ENCODE measurements at places on chromosomes 1 and 21. TPM values are rescaled to one million over a fixed set of nuclear protein-coding genes. Genes with fewer than 3 reads are reported as not detected.

The CENPF gene
- polyA plus RNA-seq = 75.1 TPM

DNA sequence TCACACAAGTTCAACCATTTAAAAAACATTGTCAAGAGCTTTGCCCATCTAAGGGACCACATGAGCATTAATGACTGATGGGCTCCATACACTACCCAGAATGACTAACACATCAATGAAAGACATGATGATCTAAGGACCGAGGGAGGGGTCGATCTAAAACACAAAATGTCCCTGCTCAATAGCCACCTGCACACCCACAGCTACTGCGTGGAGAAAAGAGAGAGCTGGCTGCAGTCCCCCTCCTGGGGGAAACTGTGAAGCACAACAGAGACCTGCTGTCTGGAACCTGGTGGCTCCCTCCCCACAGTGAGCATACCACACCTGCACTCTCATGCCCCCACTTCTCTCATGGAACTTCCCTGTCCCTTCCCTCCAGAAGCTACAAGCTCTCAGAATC is 130.1 kb upstream of the ERG start:
- H3K4me3 ChIP-seq = no peak overlapping the region
- H3K36me3 ChIP-seq = no peaks in the 10 kb centered on the region
- no peak for DNase-seq
- no peak overlapping the region for H3K27ac ChIP-seq

The TMCC2 gene
- polyA plus RNA-seq = 9.0 TPM

DNA sequence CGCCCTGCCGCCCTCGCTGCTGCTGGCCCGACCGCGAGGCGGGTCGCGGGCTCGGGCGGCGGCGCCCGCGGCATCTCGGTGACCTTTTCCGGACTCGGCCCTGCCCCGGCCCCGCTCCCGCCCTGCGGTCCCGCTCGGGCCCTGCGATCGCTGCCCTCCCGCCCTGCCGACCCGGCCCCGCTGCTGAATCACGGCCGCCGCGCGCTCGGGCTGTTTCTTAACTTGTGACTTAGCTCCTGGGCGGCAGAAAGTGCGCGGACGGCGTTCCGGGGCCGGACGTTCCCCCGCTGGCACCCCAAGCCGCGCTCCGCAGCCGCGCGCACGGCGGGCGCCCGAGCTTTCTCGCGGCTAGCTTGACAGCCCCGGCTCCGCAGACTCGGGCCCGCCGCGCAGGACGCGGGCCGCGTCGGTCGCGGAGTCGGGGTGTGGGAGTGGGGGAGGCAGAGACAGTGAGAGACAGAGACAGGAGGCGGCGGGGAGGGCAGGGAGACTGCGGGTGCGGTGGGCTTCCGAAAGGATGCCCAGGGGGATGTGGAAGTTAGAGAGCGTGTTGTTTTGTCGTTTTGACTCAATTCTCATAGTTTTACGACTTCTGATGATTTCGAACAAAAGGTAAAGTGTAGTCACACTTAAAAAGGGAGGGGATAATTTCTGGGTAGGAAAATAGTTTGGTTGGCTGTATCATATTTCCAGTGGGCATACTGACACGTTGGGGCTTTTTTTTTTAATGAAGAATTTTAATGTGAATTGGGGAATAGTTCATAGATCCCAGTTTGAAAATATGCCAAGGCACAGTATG is 49.8 kb downstream of the PRDM2 start:
- H3K27ac ChIP-seq = peak overlapping the region; percentile 77
- H3K4me1 ChIP-seq = peaks cover 18% of the 10 kb centered on the region
- H3K4me3 ChIP-seq = peak overlapping the region; percentile 63
- no peaks in the 10 kb centered on the region for H3K36me3 ChIP-seq
- H3K27me3 ChIP-seq = no peaks in the 10 kb centered on the region

DNA sequence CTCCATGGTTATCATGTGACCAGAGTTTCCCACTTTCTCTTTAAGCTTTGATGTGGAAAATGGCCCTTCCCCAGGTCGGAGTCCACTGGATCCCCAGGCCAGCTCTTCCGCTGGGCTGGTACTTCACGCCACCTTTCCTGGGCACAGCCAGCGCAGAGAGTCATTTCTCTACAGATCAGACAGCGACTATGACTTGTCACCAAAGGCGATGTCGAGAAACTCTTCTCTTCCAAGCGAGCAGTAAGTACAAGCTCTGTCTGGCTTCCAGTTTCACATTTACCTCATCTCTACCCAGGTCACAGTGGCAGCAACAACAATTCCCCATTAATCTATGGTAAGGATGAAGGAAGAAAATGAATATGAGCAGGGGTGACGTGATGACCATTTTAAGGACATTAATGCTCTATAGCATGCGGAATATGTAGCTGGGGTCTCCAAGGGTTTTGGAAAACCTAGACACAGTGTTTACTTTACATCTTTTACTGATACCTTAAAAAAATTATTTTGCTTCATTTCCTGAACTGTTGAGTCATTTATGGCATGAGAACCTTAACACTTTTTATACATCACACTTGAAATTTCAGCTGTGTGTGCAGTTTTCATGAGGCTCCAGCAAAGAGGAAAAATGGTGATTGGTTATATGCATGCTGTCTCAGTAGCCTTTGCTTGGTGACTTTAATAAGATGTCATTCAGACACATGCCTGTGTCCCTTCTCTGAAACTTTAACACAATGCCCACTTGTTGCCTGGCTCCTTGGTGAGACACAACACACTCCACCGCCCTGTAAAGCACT is 286.3 kb upstream of the SGIP1 start:
- no peaks in the 10 kb centered on the region for H3K4me1 ChIP-seq
- DNase-seq = no peak
- H3K27ac ChIP-seq = no peak overlapping the region

- H3K4me3 ChIP-seq = no peak overlapping the region
- peaks cover 7% of the 10 kb centered on the region for H3K4me1 ChIP-seq
- H3K27me3 ChIP-seq = no peaks in the 10 kb centered on the region
- no peak for DNase-seq
- H3K36me3 ChIP-seq = no peaks in the 10 kb centered on the region
These were observed 78.0 kb upstream of the ZNF648 start for GRCh38 chr1:182139496-182139895.

The TMEM269 gene
- polyA plus RNA-seq = 0.99 TPM

The PACC1 gene
- polyA plus RNA-seq = 9.6 TPM

DNA sequence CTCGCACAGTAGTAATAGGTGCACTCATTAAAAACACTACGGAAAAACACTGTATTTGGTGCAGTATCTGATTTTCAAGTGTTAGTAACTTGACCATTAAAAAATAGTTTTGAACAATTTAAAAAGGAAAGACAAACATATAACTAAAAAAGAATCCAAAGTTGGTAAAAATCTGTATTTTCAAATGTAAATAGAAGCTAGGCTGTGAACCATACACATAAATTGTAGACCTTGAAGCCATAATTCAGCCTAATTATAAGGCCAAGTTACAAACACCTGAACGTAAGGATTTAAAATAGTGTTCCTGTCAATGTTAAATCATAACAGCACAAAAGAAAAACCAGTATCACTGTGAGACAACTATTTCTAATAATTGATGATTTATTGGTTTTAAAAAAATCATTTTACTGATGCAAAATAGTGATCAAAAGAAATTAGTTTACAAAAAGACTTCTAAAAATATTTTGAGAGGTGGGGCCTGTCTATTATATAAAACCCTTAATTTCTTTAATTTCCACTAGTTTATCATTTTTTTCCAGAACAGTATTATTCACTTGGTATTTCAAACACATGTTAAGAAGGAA is 4.5 kb downstream of the IRF2BP2 start:
- no peaks in the 10 kb centered on the region for H3K27me3 ChIP-seq
- peaks cover 32% of the 10 kb centered on the region for H3K4me1 ChIP-seq
- H3K27ac ChIP-seq = peak overlapping the region; percentile 98
- H3K4me3 ChIP-seq = peak overlapping the region; percentile 95

DNA sequence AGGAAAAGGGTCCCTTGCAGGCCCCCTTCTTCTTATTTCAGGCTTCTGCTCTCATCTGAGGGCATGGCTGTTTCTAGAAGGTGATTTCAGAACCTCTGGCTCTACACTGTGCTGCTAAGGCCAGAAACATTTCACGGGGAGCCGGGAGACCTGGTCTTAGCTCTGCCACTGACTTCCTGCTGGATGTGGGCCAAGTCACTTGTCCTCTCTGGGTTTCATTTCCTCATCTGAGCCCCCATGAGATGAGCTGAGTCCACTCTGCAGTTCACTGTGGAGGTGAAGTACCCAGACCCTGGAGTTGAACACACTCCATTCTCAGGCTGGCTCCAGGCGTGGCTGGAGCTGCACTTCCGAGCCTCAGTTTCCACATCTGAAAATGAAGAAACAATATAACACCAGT is 2.1 kb downstream of the PADI1 start:
- peak; percentile 28 for DNase-seq
- no peak overlapping the region for H3K27ac ChIP-seq

DNA sequence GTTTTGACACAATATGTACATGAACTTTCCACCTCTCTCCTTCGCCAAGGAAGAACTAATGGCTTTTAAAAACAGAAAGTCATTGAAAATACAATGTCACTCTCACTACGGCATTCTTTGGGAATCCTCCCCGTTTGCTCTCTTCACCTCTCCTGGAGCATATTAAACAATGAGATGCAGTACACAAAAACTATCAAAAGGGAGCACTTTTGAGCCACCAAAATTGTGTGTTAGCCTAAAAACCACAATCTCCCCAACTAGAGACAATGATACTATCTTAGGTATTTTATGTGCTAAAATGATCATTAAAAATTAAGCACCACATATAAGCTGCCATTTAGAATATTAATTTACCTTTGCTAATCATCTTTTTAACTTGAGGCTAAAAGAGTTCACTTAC is 425.5 kb downstream of the KCTD3 start:
- no peaks in the 10 kb centered on the region for H3K36me3 ChIP-seq
- peak; percentile 10 for DNase-seq
- H3K27ac ChIP-seq = no peak overlapping the region

The MIXL1 gene
- polyA plus RNA-seq = 11.1 TPM

DNA sequence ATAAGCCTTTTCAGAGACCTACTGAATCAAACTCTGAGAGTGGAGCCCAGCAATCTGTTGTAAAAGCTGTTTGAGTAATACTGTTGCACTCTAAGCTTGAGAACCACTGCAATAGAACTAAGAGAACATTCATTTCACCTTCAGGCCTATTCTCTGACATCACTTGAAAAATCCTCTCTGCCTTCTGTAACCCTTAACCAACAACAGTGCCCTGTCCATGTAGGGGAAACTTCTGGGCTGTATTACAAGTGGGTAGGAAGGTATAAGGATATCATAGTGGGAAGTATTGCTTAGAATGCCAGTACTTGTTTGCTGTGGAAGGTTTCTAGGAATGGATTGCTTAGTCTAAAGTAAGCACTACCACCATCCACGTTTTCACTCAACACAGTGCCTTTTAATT is 42.9 kb downstream of the SH3GLB1 start:
- H3K27me3 ChIP-seq = no peaks in the 10 kb centered on the region
- peak overlapping the region; percentile 49 for H3K27ac ChIP-seq

The STX12 gene
- 18.5 TPM for polyA plus RNA-seq

- H3K36me3 ChIP-seq = no peaks in the 10 kb centered on the region
- H3K4me1 ChIP-seq = no peaks in the 10 kb centered on the region
- DNase-seq = peak; percentile 75
- H3K27me3 ChIP-seq = no peaks in the 10 kb centered on the region
- no peak overlapping the region for H3K4me3 ChIP-seq
- H3K27ac ChIP-seq = no peak overlapping the region
These were observed 75.4 kb downstream of the ABCA4 start for GRCh38 chr1:94045465-94046056.

GRCh38 chr21:46371204-46372013 is 47.5 kb downstream of the PCNT start:
- H3K36me3 ChIP-seq = no peaks in the 10 kb centered on the region
- no peaks in the 10 kb centered on the region for H3K27me3 ChIP-seq
- no peaks in the 10 kb centered on the region for H3K4me1 ChIP-seq
- H3K27ac ChIP-seq = no peak overlapping the region

- DNase-seq = no peak
- no peaks in the 10 kb centered on the region for H3K27me3 ChIP-seq
- peak overlapping the region; percentile 98 for H3K27ac ChIP-seq
- H3K4me1 ChIP-seq = peaks cover 12% of the 10 kb centered on the region
These were observed 1.1 kb downstream of the TOR1AIP1 start for GRCh38 chr1:179883040-179883744.

The OR10J1 gene
- polyA plus RNA-seq = not detected

The TEKT2 gene
- polyA plus RNA-seq = 3.8 TPM
